ENCODE measurements at places on chromosomes 3 and 15. TPM values are rescaled to one million over a fixed set of nuclear protein-coding genes. Genes with fewer than 3 reads are reported as not detected.

The DZIP3 gene
- total RNA-seq = 6.8 TPM

The NLGN1 gene
- 2.6 TPM for total RNA-seq

The ANKRD63 gene
- total RNA-seq = not detected

The DISP2 gene
- 0.17 TPM for total RNA-seq

The SERPINI2 gene
- total RNA-seq = not detected

The GALNT15 gene
- 175 TPM for total RNA-seq

The DNAH12 gene
- under 0.01 TPM for total RNA-seq

The BOC gene
- under 0.01 TPM for total RNA-seq

The GRK7 gene
- total RNA-seq = not detected

The SH3BP5 gene
- 145 TPM for total RNA-seq

The GP9 gene
- not detected for total RNA-seq

The NT5DC2 gene
- 81.1 TPM for total RNA-seq

The TRAT1 gene
- not detected for total RNA-seq

The CFAP100 gene
- not detected for total RNA-seq

The AMIGO3 gene
- 1.0 TPM for total RNA-seq

The MELTF gene
- total RNA-seq = 1.8 TPM

The CASR gene
- total RNA-seq = not detected

The MESP2 gene
- not detected for total RNA-seq

The AEN gene
- 58.9 TPM for total RNA-seq

All from dermis blood vessel endothelial cell (primary cell).